Prostate gland (tissue), 2 donors: ENCODE measurements at places on chromosomes 5 and 9.

DNA sequence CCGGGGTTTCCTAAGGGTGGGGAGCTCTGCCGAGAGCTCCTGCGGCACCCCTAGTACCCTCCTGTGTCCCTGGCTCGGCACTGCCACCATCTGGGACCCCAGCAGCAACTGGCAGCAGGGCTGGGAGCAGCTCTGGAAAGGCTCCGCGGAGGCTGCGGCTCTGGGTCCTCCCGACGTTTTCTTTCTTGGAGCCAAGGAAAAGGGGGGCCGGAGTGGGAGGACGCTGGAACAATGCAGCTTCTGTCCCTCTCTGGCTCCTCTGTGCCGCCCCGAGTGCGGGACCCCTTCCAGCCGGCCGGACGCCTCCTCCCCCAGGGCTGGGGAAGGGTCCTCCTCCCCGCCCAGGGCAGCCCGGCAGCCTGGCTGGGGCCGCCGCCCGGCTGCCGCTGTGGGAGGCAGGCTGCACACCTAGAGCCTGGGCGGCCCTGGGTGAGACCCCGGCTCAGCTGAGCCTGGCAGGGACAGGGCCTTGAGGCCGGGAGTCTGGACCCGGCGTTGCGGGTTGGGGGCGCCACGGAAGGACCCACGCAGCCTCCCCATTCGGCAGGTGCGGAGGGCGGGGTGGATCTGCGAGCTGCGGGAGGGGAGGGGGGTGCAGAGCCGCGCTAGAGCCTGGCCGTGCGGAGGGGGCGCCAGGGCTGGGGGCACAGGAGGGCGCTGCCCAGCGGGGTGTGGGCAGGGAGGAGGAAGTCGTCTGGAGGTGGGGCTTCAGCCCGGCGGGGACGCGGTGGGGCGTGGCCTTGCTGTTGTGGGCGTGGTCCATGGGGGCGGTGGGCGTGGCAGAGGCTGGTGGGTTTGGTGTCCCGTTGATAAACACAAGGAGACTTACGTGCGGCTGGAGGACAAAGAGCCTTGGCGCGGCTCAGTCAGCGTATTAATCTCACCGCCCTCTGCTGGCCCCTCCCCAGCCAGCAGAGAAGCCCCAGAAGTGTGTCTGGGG is 15.1 kb downstream of the GPSM1 start:
- no peaks in the 10 kb centered on the region for H3K27me3 ChIP-seq
- H3K4me1 ChIP-seq: no peaks in the 10 kb centered on the region
- peaks cover 2% of the 10 kb centered on the region for H3K36me3 ChIP-seq
- peak overlapping the region; percentile 38 for H3K4me3 ChIP-seq

GRCh38 chr9:27086818-27087680 is 22.0 kb upstream of the TEK start:
- no peak for DNase-seq
- no peak overlapping the region for H3K4me3 ChIP-seq
- H3K27ac ChIP-seq: no peak overlapping the region
- no peaks in the 10 kb centered on the region for H3K4me1 ChIP-seq
- H3K36me3 ChIP-seq: no peaks in the 10 kb centered on the region

GRCh38 chr5:135534609-135535419 is 950 bp downstream of the NEUROG1 start:
- no peaks in the 10 kb centered on the region for H3K36me3 ChIP-seq
- peaks cover 26% of the 10 kb centered on the region for H3K27me3 ChIP-seq
- no peak overlapping the region for H3K27ac ChIP-seq

DNA sequence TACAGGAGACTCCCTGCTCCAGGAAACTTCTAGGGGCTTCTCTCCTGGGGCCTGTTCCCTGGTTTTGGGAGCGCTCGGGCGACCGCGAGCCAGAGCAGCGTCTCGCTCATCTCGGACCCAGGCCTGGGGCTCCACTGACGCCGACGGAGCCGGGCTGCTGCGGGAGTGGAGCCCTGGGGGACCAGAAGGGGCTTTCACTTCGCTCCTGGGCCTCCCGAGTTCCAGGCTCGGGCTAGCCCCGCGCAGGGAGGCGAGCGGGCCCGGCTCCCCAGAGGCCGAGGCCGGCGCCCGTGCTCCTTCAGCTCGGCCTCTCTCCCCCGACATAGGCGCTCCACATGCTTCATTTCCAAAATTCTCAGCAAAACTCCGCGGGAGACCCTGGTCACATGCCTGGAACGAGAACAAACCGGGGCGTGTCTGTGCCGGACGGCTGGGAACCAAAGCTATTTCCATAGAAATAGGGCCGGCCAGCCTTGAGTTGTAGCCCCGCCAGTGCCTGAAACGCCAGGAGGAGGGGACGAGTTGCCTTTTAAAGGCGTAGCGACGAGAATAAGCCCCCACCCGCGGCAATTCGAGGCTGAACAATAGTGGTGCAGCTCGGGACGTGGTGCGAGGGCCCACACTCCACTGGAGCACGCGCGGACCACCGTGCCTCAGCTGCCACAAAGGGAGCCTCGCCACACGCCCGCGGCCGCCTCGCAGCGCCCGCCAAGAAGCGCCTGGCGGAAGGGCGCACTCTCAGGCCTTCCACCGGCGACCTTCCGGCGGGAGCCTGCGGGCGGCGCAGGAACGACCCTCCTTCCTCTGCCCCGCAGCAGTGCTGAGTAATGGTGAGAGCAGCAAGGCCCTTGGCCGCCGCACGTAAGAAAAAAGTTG is 1.1 kb upstream of the G3BP1 start:
- no peaks in the 10 kb centered on the region for H3K36me3 ChIP-seq
- H3K27ac ChIP-seq: peak overlapping the region; percentile 92
- H3K4me3 ChIP-seq: peak overlapping the region; percentile 50
- no peaks in the 10 kb centered on the region for H3K27me3 ChIP-seq
- peaks cover 7% of the 10 kb centered on the region for H3K4me1 ChIP-seq
- peak; percentile 36 for DNase-seq

DNA sequence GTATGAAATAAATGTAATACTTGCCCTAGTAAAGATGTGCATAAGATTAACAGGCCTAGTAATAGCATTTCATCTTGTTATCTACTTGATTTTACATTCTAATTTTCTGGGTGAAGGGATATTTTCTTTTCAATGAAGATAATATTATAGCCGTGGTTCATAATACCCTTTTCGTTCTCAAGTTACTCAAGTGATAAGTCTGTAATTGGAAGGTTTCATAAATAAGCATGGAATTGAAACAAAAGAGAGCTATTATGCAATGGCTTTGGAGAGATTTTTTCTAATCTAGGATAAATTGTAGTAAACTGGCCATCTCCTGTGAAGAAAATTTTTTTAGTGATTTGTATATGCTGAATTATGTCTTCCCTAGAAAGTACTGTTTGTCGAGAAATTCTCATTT is 19.0 kb downstream of the NAA35 start:
- H3K27me3 ChIP-seq: no peaks in the 10 kb centered on the region
- H3K27ac ChIP-seq: no peak overlapping the region
- no peak for DNase-seq
- no peaks in the 10 kb centered on the region for H3K36me3 ChIP-seq
- H3K4me3 ChIP-seq: no peak overlapping the region
- no peaks in the 10 kb centered on the region for H3K4me1 ChIP-seq

GRCh38 chr9:126334721-126335621 is 8.3 kb downstream of the MVB12B start:
- H3K36me3 ChIP-seq: no peaks in the 10 kb centered on the region
- no peak overlapping the region for H3K27ac ChIP-seq
- no peaks in the 10 kb centered on the region for H3K27me3 ChIP-seq
- H3K4me1 ChIP-seq: peaks cover 4% of the 10 kb centered on the region
- DNase-seq: no peak

GRCh38 chr5:14063691-14064090 is 79.5 kb upstream of the TRIO start:
- H3K27me3 ChIP-seq: no peaks in the 10 kb centered on the region
- no peak overlapping the region for H3K27ac ChIP-seq
- H3K36me3 ChIP-seq: no peaks in the 10 kb centered on the region
- H3K4me3 ChIP-seq: no peak overlapping the region
- no peak for DNase-seq

DNA sequence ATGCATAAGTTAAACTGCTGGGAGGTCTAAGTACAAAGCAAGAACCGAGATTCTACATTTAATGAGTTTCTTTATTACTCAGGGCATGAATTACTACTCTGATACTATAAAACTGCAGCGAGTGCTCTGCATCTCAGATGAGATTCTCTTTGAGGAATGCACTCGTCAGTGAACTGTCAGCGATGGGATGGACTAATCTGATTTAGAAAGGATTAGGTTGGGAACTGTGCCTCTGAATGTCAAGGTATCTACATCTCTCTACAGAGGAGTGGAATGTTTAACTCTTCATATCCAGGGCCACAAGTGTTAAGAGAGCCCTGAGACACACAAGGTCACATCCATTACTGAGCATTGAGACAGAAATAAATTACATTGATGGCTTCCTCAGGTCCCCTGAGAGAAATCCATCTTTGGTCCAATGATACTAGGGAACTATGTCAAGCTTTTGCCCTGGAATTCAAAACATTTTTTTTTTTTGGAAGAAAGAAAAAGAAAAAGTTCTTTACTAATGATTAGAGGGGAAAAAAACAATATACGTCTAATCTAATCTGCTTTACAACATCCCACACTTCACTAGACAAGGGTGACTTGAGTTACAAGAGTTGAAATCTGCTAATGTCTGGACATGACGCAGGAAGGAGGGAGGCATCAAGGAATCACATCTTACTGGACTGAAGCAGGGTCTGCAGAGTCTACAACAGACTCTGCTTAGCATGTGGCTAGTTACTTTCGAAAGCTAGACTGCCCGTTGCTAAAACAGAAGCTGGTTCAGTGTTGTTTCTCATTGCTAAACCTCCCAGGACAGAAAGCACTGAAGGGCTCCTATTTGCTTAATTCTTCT is 270.0 kb upstream of the TLE4 start:
- H3K4me1 ChIP-seq: no peaks in the 10 kb centered on the region
- no peaks in the 10 kb centered on the region for H3K27me3 ChIP-seq
- no peak overlapping the region for H3K4me3 ChIP-seq
- DNase-seq: no peak

DNA sequence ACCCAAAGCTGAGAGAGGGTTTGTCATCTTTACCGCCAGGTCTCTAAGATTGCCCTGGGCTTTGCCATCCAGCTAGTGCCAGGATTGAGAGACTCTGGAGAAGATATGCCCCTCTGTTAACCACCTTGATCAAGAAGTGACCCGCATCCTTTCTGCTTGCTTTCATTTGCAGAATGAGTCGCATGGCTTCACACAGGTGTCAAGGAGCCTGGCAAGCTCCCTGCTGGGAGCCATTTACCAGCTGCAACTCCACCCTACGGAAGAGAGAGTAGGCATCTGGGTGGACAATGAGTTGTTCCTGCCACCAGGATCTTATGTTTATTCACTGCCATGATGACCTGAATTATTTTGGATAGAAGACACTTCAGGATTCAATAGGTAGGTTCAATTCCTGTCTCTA is 43.0 kb downstream of the HSD17B3 start:
- no peak overlapping the region for H3K4me3 ChIP-seq
- no peaks in the 10 kb centered on the region for H3K36me3 ChIP-seq
- H3K4me1 ChIP-seq: no peaks in the 10 kb centered on the region

- no peak for DNase-seq
- no peaks in the 10 kb centered on the region for H3K36me3 ChIP-seq
- no peak overlapping the region for H3K27ac ChIP-seq
Observed at GRCh38 chr5:15160091-15160490, 288.5 kb upstream of the ANKH start.

DNA sequence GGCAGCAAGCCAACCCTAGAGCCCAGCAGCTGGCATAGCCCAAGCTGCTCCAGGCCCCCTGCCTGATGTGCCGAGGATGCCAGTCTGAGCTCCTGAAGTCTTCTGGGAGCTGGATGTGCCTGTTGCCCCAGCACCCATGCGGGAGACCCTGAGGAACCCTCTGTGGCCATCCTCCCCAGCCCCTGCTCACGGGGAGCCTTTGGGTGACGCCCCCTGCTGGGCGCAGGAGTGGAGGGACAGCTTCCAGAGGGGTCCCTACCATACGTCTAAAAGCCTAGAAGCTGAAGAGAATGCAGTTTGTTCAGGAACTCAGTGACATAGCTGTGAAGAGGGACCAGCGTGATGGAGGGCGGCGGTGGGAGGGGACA is 33.1 kb upstream of the MVB12B start:
- H3K4me3 ChIP-seq: no peak overlapping the region
- H3K36me3 ChIP-seq: no peaks in the 10 kb centered on the region
- H3K27ac ChIP-seq: no peak overlapping the region

DNA sequence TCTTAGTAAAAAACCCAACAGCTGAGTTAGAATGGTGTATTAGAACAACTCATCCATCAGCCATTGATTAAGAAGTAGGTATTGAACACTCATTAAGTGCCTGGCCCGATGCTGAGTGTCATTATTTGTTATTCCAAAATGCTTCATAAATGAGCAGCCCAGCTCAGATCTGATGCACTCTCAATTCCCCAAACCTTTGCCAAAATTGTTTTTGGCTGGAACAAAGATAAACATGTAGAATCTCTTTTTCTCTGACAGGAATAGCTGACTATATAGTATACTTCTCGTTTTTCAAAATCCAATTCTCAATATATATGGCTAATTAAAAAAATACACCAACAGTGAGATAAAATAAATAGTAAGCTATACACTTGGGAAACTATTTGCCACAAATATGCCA is 20.0 kb upstream of the ANKRD55 start:
- no peak overlapping the region for H3K4me3 ChIP-seq
- H3K36me3 ChIP-seq: no peaks in the 10 kb centered on the region
- no peak for DNase-seq
- no peak overlapping the region for H3K27ac ChIP-seq
- H3K4me1 ChIP-seq: no peaks in the 10 kb centered on the region

GRCh38 chr5:134143944-134144941 is 29.8 kb downstream of the TCF7 start:
- H3K4me3 ChIP-seq: no peak overlapping the region
- H3K36me3 ChIP-seq: peaks cover 6% of the 10 kb centered on the region
- no peak for DNase-seq
- H3K27me3 ChIP-seq: no peaks in the 10 kb centered on the region

DNA sequence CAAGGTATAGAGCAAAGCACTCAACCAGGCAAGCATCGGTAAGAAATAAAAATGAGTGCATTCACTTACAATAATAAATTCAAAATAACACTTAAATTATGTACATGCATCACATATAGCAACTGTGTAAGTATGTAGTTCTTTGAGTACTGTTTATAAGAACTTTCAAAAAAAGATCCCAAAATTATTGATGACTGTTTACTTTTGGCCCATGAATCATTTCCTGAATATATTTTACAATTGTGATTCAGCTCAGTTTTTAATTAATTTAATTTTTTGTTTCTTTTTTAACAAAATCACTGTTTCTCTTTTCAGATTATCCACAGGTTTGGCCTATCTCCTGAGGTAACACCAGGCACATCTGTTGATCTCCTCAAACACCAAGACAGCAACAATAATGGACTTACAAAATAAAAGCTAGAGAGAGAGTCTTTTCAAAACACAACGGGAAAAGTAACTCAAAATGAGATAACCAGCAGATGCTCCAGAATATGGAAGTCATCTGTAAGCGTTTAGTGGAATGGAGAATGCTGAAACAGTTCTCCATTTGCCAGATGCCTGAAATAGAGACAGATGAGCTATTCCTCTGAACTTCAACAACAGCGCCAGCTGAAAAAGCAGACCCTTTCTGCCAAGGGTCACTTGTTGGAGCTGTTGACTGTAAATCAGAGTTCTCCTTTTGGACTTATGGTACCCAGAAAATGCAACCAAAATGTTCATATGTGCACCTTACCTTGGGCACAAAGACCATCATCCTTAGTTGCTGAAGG is 348.6 kb upstream of the RGMB start:
- no peak overlapping the region for H3K4me3 ChIP-seq
- H3K36me3 ChIP-seq: no peaks in the 10 kb centered on the region
- no peak for DNase-seq
- no peaks in the 10 kb centered on the region for H3K4me1 ChIP-seq
- H3K27me3 ChIP-seq: no peaks in the 10 kb centered on the region

- H3K4me3 ChIP-seq: no peak overlapping the region
- peaks cover 3% of the 10 kb centered on the region for H3K4me1 ChIP-seq
- no peaks in the 10 kb centered on the region for H3K27me3 ChIP-seq
Observed at GRCh38 chr5:133866160-133866902, 102.1 kb downstream of the C5orf15 start.

- peak overlapping the region; percentile 37 for H3K27ac ChIP-seq
- peak overlapping the region; percentile 18 for H3K4me3 ChIP-seq
- no peaks in the 10 kb centered on the region for H3K27me3 ChIP-seq
- no peaks in the 10 kb centered on the region for H3K36me3 ChIP-seq
Observed at GRCh38 chr5:148808864-148809642, 17.4 kb upstream of the ADRB2 start.
